NCI-H1436 treated with DMSO at 0.1 percent for 48 hours (cell line): ENCODE measurements at places on chromosomes 6 and 20.

- DNase-seq = no peak
Observed at GRCh38 chr6:27810768-27811450, 101.3 kb downstream of the OR2B2 start.

GRCh38 chr6:28865401-28866204 is 58.2 kb downstream of the TRIM27 start:
- DNase-seq = peak; percentile 50

- DNase-seq = no peak
Observed at GRCh38 chr6:12012038-12012557, at the start of gene HIVEP1. HIVEP1 (plus strand) TSS chr6:12012312; CDS start chr6:12015629, 3,317 bp downstream.

DNA sequence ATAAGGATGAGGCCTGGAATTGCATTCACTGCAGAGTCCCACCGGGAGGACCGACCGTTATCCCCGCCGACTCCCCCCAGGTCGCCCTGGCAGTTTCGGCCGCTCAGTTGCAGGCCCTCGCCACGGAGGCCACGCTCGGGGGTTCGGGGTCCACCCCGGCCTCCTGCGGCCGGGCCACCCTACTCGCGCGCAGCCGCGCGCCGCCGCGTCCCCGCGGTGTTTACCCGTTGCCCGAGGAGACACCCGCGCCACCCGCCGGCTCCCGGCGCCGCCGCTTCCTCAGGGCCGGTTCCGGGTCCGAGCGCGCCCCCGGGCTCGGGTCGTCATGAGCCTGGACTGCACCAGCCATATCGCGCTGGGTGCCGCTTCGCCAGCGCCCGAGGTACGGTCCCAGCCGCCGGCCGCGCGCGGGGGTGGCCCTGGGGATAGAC is at the start of gene CCDC170:
TSS of gene CCDC170 (plus strand) at position 214 of the 431 bp plus-strand sequence. CDS start at position 326, 112 bp downstream.
- DNase-seq = no peak

DNA sequence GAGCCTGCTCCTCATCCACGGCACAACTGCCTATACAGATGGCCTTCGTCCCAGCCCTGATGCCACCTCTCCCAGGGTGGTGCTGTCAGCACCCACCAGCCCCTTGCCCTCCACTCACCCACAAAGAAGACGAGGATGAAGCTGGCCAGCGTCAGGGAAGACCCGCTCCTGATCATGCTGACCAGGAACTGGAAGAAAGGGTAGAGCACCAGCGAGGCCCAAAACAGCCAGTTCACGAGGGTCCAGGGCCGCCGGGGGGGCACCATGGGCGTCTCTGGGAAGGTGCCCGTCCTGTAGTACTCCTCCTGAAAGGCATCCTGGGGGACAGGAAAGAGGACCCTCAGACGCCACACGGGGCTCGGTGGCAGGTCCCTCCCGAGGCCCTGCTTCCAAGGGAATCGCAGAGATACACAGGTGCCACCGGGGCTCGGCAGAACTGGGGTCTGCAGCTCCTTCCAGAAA is 134.5 kb downstream of the AGPAT4 start:
- no peak for DNase-seq

GRCh38 chr20:9035126-9035525 is 33.8 kb upstream of the PLCB4 start:
- no peak for DNase-seq

DNA sequence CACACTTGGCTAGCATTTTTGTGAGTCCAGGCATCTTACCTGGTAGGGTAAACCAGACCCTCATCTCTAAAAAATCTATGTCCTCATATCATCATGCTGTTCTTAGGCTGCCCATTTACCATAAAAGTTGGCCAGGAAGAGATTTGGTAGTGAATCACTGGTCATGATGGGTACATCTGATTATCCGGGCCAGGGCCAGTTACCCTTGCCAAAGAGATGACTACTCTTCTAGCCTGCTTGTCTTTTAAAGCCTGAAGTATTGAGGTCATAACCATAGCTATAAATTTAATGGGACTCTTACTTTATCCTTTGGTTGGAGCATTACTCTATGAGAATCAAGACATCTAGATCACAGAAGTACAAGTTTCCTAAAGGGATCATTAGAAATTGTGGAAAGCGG is 276.8 kb downstream of the TENT5A start:
- DNase-seq = no peak

- DNase-seq = no peak
Observed at GRCh38 chr6:135053406-135053805, 1.2 kb downstream of the HBS1L start.

- DNase-seq = no peak
Observed at GRCh38 chr20:36408219-36408618, 102.1 kb downstream of the DLGAP4 start.

DNA sequence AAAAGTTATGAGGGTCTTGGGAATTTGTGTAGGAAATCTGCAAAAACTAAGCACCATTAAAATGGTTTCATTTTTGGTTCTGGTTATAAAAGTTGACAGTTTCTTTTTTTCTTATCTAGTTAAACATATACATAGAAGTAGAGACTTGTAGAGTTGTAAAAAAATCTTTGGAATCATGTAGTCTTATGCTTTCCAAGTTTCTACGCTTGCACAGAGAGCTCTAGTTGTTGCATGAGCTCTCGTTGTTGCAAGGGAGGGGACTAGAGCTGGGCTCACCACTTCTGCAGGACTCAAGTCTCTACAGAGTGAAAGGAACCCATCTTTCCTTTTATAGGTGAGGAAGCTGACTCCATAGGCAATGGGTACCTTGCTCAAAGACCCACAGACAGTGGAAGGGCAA is 21.6 kb upstream of the CCN2 start:
- DNase-seq = no peak

GRCh38 chr6:16793828-16794412 is 32.7 kb upstream of the ATXN1 start:
- no peak for DNase-seq

GRCh38 chr6:3333263-3333662 is 74.5 kb downstream of the PSMG4 start:
- DNase-seq = no peak

GRCh38 chr6:12772416-12772815 is 55.8 kb downstream of the PHACTR1 start:
- no peak for DNase-seq

DNA sequence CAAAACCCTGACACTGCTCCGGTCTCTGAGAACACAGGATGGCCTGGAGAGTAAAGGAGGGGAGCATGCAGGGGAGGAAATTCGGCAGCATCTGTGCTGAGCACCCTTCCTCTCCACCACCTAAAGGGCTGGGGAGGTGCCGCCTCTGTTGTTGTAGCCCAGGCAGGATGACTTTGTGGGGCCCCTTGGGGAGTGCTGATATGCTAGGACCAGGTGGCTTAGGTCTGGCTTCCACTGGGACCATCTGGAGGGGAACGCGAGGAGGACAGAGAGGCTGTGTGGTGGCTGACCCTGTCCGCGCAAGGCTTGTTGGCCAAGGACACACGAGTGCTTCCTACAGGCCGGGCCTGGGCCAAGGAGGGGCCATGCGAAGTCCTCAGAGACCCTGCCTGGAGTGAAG is 9.9 kb upstream of the RPS6KA2 start:
- DNase-seq = no peak

- DNase-seq = no peak
Observed at GRCh38 chr20:40942775-40943174, 85.8 kb upstream of the TOP1 start.

DNA sequence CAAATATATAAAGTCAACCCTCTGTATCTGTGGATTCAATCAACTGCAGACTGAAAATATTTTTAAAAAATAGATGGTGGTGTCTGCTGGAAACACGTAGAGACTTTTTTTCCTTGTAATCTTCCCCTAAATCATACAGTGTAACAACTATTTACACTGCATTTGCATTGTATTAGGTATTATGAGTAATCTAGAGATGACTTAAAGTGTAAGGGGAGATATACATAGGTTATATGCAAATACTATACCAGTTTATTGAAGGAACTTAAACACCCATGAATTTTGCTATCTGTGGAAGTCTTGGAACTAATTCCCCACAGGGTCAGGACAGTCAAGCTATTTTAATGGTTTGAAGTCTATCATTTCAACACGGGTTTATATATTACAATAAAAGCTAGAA is 10.2 kb downstream of the HDAC2 start:
- no peak for DNase-seq

DNA sequence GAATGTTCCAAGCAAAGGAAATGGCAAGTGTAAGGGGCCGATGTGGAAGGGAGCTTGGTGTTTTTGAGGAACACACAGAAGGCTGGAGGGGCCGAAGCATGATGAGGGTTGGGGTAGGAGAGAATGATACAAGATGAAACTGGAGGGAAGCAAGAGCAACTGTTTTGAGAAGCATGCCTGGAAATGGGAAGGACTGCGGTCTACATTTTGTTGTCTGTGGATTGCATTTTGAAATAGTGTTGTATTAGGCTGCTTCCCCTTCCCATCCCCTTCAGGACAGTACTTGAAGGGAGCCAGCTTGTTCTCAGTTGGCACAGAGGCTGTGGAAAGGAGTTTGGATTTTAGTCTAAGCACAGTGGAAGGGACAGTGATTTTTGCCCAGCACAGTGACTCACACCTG is 2.2 kb downstream of the TM9SF4 start:
- no peak for DNase-seq

DNA sequence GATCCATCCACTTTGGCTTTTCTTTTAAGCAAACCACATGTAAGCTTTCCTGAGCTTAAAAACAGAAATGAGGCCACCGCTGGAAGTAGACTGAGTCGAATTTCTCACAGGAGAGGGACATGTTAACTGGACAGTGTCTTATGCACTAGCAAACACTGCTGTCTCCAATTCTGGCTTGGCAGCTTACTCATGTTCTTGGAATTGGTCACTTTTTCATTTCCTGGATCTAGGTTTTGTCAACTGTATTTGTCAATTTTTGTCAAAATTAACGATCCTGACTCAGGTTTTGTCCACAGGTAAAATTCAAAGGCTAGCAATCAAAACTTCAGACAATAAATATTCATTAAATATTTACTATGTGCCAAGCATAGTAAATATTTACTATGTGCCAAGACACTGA is 601.5 kb downstream of the RNF144B start:
- DNase-seq = no peak

DNA sequence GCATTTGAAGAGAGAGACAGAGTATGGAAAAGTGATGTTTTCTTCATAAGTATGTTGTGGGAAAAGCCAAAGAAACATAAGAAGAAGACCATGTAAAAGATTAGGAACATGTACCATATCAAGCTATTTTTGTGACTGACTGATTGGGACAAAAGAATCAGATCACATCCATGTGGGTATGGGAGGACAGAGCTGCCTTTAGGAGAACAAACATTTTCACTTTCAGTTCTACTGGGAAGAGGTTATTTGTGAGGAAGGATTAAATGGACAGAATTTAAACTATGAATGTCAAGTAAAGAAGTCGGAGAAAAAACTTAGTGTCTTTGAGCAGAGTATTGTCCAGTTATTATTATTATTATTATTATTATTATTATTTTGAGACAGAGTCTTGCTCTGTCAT is 124.4 kb upstream of the HCRTR2 start:
- no peak for DNase-seq

DNA sequence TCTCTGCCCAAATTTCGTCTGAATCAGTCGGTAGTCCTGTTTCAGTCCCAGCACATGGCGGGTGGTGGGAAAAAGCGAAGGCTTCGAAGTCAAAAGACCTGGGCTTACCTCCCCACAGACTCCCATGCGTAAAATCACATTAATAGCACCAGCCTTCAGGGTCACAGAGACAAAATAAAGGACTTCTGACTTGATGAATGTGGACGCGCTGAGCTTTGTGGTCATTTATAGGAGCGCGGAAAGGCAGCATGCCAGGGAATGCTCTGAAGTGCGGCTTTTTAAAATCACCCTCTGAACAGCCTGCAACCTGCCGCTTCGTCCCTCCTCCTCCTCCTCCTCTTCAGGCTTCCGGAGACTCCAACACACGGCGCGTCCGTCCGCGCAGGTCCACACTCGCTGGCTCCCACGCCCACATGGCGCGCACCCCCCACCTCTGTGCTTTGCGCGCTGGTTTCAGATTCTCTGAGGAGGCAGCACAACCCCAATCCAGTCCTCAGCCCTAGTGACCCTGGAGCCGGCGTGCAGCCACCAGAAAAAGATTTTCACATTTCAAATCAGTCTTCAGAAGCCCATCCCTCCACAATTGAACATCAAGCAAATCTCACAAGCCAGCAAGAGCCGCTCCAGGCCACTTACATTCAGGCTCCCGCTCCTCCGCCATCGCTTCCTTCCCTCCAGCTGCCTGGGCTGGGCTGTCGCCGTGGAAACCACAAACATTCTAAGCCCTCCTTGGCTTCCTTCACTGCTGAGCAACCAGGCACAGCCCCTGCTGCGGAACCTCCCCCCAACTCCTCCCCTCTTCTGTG is at the start of gene C6orf118:
TSS of gene C6orf118 (minus strand) at position 680 of the 806 bp plus-strand sequence. CDS start at position 661, 19 bp downstream.
- no peak for DNase-seq

GRCh38 chr6:144778773-144779492 is 493.8 kb downstream of the UTRN start:
- DNase-seq = no peak

GRCh38 chr20:1562622-1563021 is 5.1 kb upstream of the SIRPD start:
- no peak for DNase-seq

DNA sequence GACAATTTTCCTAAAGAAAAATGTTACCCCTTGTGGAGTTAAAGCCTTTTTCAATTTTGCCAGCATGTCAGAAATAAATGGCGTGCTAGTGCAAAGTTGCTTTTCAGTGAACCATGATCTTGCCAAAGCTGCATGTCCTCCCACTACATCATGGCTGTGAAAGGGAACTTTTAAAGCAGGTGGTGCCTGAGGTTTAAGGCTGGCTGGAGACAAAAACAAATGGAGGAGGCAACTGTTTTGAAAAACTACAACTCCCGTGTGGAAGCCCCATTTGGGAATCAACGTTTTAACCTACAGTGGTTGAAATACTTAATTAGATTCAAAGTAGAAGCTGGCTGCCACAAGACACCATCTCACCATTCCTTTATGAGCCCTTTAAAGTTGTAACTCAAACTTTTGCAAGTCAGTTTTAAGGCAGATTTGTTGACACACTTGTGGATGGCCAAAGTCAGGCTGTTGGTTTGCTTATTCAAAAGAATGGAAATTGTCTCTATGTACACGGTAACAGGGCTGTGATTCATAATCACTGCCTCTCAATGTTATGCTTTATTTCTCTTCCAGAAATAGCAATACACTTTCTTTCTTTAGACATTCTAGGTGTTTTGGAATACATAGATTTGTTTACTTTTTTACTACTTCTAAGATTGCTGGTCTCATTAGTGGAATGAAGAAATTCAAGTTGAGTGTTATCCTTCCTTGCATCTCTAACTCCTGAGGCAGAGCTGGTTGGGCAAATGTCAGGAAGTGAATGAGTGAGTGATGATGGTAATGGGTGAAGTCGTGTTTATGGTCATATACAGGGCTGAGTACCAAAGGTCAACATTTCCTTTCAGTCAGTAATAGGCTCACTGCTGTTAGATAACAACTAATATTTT is 196.4 kb upstream of the GMDS start:
- DNase-seq = no peak

DNA sequence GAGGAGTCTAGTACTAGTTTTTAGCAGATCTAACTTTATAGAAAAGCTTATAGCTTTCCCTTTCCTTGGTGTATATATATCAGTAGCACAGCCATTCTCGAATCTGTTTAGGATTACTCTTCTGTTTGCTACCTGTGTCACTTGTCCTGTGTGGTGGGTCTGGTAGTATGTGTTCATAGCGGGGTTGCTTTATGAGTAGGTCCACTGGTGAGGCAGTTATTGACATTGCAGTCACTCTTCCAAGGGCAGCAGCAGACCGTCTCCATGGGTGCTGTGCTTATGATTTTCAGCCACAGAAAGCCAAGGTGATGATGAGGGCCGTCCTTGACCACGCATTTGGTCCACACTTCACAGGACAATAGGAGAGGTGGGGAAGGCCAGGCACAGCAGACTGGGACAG is 171.5 kb downstream of the CDKAL1 start:
- no peak for DNase-seq

GRCh38 chr6:107209406-107210305 is 94.3 kb upstream of the BEND3 start:
- DNase-seq = no peak

GRCh38 chr6:140548366-140548765 is 1173.9 kb upstream of the CITED2 start:
- DNase-seq = no peak
